ENCODE measurements at places on chromosomes 5 and 9. TPM values are rescaled to one million over a fixed set of nuclear protein-coding genes. Genes with fewer than 3 reads are reported as not detected.

PCDHGB4 gene
- 3.6 TPM for total RNA-seq

IL4 gene
- not detected for total RNA-seq

DOCK2 gene
- 7.6 TPM for total RNA-seq

PTGR1 gene
- total RNA-seq = 18.9 TPM

CCNJL gene
- total RNA-seq = 0.66 TPM

ANKHD1 gene
- 131 TPM for total RNA-seq

DNA sequence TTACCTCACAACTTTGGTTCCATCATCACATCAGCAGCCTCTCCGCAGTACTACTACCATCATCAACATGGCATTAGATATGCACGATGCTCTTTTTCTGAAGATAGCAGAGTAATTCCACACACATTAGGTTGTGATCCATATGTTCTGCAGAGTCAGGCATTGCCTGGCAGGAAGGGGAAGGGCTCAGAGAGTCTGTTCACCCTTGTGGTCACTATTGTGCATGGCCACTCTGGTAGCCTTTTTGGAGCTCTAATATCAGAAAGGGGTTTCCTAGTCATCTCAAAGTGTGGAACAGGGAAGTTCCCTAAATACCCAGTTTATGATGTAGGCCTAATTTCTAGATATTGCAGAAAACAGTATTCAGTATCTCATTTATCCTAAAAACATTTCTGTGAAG, 373.6 kb downstream of the BNC2 start:
- no peak for DNase-seq

DNA sequence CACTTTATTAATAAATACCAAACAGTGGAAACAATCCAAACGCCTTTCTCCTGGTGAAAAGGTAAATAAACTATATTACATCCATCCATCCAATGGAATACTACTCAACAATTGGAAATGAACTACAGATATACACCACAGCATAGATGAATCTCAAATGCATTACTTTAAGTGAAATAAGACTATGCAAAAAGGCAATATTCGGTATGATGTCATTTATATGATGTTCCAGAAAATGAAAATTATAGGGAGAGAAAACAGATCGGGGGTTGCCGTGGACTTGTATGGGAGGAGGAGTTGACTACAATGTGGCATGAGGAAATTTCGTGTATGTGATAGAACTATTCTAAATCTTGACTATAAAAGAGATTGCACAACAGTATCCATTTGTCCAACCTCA, 27.5 kb upstream of the SLIT3 start:
- DNase-seq = no peak

DNA sequence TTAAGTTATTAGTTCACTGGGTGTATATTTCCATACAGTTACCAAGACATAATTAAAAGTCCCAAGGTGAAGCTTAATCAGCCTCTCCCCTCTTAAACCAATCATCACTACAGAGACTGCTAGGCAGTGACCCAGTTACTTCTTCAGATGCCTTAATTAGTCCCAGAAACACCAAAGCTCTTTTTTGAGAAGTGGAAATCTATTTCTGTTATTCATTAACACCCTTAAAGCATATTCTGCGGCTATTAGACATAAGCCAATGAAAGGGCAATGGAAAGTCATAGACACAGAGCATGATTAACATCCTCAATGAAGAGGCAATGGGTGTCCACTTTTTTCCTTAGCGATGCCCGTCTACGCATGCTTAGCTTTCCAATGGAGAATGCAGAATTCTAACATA, 48.3 kb upstream of the DNAH5 start:
- DNase-seq = no peak

DNA sequence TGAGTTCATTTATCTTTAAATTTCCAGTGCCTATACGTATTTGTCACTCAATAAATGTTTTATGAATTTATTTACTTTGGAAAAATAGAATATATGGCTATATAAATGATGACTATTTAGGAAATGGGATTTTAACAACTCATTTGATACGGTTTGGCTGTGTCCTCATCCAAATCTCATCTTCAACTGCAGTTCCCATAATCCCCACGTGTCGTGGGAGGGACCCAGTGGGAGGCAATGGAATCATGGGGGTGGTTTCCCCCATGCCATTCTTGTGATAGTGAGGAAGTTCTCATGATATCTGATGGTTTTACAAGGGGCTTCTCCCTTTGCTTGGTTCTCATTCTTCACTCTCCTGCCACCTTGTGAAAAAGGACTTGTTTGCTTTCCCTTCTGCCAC, 187.6 kb upstream of the EFNA5 start:
- no peak for DNase-seq

DNA sequence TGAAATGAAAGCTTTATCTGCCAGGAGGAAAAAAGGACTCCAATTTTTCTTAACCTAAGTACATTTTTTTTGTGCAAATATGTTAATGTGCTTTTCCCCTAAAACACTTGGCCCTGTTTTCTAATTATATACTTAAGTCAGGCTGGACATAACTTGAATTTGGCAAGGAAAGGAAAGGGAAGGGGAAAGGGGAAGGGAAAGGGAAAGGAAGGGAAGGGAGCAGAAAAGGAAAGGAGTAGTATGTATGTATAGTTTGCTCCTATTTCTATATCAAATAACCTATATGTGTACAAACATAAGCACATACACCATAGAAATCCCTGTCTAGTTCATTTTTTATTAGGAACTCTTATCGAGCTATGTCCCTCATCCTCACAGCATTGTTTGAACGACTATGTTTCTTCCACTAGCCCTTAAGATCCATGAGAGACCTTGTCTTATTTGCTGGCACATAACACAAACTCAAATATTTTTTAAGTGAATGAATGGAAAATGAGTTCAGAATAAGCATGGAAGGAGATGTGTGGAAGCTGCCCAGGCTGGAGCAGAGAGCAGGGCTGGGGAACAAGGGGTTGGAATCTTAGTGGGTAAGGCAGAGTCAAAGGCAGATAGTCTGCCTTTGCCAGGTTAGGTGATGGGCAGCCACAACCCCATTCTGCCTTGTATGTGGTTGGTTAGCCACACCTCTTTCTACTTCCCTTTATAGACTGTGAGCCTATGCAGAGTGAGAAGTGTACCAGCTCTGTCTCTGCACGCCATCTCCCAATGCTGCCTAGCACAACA, 70.0 kb downstream of the KLHL3 start:
- peak; percentile 36 for DNase-seq

DNA sequence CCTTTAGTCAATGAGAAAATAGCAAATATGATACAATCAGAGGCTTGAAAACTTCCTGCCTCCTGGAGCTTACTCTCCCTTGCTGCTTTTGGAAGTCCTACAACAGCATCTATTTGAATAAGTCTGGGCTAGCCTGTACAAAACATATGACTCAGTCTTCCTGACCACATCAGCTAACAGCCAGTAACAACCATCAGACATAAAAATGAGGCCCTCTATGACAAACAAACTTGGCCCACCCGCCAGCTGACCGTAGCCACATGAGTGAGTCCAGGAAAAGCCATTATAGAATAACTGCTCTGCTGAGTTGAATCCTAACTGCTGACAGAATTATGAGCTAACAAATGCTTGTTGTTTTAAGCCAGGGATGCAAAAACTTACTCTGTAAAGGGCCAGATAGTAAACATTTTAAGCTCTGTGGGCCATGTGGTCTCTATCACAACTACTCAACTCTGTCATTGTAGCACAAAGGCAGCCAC, 347.6 kb downstream of the PTPRD start:
- DNase-seq = no peak

DNA sequence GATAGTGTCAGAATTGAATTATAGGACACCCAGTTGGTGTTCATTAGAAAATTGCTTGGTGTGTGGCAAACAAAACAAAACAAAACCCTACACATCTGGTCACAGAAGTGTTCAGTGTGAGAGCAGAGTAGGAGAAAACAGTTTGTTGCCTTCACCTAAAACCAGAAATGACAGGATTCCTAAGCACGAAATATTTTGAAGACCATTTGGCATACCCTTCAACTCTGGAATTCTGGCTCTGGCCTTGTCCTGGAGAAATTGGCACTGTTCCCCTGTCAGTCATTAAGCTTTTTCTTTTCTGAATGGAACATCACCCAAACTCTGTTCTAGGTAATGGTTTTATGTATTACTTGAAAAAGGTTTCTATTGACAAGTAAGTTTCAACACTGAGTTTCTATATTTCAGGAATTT, 110.2 kb upstream of the PCA3 start:
- DNase-seq = no peak
